Tibial nerve (tissue), 4 donors: ENCODE measurements at places on chromosomes 12 and 14. TPM values are rescaled to one million over a fixed set of nuclear protein-coding genes. Genes with fewer than 3 reads are reported as not detected.

Gene FLRT2
- total RNA-seq, result 84.5 TPM

Gene SMOC1
- total RNA-seq, result 14.4 TPM

- DNase-seq, result no peak
Observed at GRCh38 chr12:120925740-120926563, 21.8 kb upstream of the SPPL3 start.

- DNase-seq, result no peak
Observed at GRCh38 chr12:116136340-116136739, 141.2 kb downstream of the MED13L start.

Gene TEX22
- total RNA-seq, result 0.90 TPM

Gene ASCL1
- total RNA-seq, result 1.6 TPM

GRCh38 chr12:105069936-105070702 is 14.1 kb downstream of the ALDH1L2 start:
- no peak for DNase-seq
